Panc1 (cell line): ENCODE measurements at places on chromosomes 7 and 10. TPM values are rescaled to one million over a fixed set of nuclear protein-coding genes. Genes with fewer than 3 reads are reported as not detected.
A peak's percentile ranks its signal among the peaks of the same experiment; 100 is the strongest.

GRCh38 chr10:88810196-88810961 is 7.8 kb downstream of the LIPM start:
- peak; percentile 33 for DNase-seq

DNA sequence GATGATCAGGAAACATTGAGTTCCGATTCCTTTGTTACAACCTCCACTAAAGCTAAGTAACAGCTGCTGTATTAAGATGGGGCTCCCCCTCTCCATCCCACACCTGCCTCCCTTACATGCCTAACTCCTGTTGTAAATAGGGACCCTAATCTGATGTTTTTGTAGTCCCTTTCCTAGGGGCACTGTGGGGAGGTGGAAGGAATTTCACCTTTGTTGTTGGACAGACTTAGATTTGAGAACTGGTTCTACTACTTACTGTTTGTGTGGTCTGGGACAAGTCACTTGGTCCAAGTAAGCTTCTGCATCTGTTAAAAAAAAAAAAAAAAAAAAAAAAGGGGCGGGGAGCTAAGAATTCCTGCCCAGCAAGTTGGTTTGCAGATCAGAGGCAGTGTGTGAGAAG is 42.6 kb downstream of the KIAA1217 start:
- no peak for DNase-seq

DNA sequence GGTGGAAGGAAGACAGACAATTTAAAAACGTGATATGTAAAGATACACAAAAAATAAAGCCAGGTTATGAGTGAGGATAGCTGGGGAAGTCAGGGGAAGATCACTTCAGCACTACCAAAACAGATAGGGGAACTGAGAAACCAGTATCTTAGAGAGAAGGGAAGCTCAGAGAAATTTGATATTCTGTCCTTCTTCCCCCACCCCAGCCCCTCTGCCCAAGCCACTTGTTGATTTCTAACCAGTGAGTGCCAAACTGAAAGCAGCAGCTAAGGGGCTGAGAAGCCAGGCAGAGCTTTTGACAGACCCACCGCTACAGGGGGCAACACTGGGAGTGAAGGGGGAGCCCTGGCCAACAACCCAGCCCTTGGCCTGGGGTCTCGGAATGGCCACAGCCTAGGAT is 9.1 kb upstream of the SLC29A3 start:
- DNase-seq, result no peak

GRCh38 chr10:52108236-52108635 is 205.8 kb upstream of the DKK1 start:
- DNase-seq, result no peak

- no peak for DNase-seq
These were observed 220.7 kb downstream of the TNS3 start for GRCh38 chr7:47361236-47361635.

- DNase-seq, result peak; percentile 12
These were observed 1053.9 kb downstream of the KCNMA1 start for GRCh38 chr10:76583711-76584161.

SRRM3 gene
- total RNA-seq, result 8.5 TPM

CLCN1 gene
- total RNA-seq, result 0.15 TPM

SSBP1 gene
- total RNA-seq, result 174 TPM
